ENCODE measurements at places on chromosomes 16 and 17.

DNA sequence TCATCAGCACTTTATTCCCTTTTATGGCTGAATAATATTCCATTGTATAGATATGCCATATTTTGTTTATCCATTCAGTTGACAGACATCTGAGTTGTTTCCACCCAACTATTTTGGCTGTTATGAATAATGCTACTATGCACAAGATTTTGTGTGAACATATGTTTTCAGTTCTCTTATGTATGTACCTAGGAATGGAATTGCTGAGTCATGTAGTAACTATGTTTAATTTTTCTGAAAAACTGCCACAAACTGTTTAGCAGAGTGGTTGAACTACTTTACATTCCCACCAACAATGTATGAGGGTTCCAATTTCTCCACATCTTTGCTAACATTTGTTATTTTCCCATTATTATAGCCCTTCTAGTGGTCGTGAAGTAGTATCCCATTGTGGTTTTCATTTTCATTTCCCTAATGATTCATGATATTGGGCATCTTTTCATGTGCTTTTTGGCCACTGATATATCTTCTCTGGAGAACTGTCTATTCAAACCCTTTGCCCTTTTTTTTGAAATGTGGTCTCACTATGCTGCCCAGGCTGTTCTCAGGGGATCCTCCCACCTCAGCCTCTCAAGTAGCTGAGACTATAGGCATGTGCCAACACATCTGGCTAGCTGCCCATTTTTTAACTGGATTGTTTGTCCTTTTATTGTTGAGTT, 26.3 kb downstream of the SMURF2 start:
- DNase-seq, result no peak

DNA sequence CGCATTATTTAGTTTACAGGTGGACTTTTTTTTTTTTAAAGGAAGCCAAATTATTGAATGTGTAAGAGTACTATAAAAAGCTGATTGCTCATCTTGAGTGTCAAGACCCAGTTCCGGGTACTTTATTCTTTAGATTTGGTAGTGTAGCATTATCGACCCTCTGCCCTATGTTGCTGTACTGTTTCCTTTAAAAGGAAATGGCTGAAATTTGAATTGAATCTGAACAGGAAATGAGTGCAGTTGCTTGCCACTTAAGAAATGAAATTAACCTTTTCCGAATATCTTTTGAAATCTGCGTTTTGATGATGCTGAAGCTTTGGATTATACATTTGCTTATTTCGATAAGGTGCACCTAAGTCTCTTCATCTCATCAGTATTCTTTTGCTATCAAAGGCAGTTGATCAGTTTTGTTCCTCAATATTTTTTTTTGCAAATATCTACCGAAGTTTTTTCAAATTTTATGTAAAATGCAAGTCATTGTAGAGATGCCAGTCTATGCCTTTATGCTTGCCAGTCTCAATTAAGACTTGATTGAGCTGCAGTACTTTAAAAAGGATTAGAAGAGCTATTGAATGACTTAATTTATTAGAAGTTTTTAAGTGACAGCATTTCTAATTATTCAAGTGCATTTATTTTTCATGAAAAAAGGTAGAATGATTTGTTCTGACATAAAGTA, 1.8 kb downstream of the GGNBP2 start:
- DNase-seq, result no peak

- no peak for DNase-seq
Observed at GRCh38 chr16:78562111-78562510, 462.7 kb downstream of the WWOX start.

GRCh38 chr17:8887301-8887700, 19.8 kb upstream of the PIK3R6 start:
- DNase-seq, result no peak

GRCh38 chr16:67598527-67598926, 36.2 kb downstream of the CTCF start:
- DNase-seq, result no peak
